ENCODE measurements at places on chromosomes 6 and 20.

DNA sequence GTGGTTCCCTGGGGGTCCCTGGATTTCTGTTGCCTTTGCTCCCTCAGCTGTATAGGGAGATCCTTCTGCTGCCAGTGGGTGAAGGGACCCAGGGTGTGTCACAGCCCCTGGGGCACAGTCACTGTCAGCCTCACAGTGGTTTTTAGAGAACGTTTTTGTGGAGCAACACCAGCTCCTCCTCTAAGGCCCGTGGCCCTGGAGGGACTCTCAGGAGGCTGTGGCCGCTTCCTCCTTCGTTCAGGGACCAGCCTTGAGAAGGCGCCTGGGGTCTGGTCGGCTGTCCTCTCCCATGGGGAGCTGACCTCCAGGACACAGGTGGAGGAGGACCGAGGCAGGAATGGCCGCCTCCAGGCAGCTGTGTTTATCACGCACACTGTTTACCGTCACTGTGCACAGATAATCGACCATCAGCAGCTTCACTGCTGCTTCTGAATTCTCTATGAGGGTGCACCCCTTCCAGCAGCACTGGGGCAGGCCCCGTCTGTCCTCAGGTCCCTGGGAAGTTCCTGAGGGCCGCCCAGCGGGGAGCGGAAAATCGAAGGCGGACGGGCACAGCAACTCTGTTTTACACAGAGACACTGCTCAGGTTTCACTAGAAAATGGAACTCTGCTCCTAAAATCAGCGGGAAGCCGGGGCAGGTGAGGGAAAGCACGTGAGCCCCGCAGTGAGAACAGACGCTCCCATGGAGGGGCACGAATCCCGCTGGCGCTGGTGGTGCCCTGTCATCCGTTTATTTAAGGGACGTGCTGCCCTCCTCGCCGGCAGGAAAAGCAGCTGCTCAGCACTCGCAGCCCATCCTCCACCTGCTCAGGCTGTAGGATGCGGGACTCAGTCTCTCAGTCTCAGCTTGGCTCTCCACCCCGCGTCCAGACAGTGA, 10.4 kb upstream of the FRMD1 start:
- DNase-seq = no peak

- no peak for DNase-seq
Measured at GRCh38 chr6:142118925-142119324, 13.8 kb upstream of the GJE1 start.

- no peak for DNase-seq
Measured at GRCh38 chr6:106167096-106167814, 81.1 kb downstream of the PRDM1 start.

DNA sequence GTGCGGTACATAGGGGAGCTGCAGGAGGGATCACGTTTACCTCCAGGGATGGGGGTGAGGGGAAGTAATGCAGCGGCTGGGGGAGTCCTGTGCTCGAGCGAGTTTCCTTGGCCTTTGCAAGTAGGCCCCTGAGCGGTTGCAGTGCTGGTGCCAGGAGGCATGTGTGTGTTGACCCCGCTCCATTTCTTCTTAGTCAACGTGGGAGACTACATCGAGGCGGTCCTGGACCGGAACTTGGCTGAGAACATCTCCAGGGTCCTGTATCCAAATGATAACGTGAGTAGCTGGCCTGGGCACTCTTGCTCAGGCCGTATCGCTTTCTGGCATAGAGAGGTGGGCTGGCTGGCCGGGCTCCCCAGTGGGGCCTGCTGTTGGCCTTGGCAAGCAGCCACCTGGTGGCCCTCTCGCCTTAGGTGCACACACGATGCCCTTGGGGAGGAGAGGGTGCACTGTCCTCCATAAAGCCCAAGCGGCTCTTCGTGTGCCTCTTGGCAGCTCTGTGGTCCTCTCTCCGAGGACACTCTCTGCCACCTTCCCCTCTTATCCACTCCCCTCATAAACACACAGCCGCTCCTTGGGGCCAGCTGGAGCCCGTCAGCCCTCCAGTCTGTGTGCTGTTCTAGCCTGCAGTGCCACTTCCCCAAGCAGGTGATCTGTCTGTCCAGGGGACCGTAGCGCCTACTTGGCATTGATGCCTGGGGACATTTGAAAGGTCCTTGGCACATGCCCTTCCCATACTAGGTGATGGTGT, 29.3 kb downstream of the PYGB start:
- DNase-seq = no peak

DNA sequence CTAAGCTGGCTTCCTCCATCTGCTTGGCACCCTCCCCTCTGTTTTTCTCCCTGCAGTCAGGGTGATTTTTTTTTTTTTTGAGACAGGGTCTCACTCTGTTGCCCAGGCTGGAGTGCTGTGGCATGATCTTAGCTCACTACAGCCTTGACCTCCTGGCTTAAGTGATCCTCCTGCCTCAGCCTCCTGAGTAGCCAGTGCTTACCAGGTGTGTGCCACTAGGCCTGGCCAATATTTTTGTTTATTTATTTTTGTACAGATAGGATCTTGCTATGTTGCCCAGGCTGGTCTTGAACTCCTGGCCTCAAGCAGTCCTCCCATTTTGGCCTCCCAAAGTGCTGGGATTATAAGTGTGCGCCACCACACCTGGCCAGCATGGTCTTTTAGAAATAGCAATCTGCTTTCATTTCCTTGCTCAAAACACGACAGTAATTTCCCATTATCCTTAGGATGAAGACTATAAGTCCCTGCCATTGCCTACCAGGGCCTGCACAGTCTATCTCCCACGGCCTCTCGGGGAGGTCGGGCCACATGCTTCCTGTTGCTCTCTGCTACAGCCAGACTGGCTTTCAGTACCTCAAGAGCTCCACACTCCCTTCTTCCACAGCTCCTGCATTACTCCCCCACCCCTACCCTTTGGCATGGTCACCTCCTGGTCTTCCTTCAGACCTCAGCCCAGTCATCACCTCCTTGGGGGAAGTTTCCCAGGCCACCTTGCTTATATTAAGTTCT, 11.1 kb upstream of the CD164 start:
- no peak for DNase-seq

- no peak for DNase-seq
Measured at GRCh38 chr20:61964675-61965605, 100.7 kb downstream of the TAF4 start.
